ENCODE measurements at places on chromosomes 1 and 21.
A peak's percentile ranks its signal among the peaks of the same experiment; 100 is the strongest.

DNA sequence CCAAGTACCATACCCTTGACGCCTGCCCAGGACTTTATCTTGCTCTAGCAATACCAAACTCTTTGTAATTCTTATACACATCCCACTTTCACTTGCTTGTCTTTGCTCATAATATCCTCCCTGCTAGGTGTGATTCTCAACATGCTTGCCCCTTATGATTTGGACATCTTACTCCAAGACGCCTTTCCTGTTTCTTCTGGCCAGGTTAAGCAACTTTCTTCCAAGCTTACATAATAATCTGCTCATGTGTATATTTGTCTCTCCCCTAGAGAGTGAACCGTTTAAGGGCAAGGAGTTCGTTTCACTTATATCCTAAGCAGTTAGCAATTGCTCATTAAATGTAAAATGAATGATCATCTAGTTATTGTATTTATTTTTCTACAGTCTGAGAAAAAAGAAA is 21.8 kb downstream of the CRYZL1 start:
- DNase-seq: no peak

- DNase-seq: no peak
Measured at GRCh38 chr1:26372039-26372438, 511 bp downstream of the ZNF683 start.

DNA sequence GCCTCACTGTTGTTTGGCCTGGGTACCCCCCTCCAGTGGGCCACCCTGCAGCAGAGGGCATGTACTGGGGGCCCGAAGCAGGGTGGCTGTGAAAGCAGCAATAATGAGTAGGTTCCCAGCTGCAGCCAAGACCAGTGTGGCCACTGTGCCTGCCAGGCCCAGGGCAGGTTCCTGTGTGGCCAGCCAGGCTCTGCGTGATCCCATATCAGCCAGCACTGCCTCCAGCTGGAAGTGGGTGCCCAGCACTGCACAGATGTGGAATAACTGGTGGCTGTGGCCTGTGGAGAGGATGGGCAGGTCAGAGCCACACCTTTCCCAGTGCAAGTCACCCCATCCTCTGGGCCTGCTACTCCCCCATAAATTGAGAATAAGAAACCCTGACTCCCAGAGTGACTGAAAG is 2.1 kb downstream of the BGLAP start:
- no peak for DNase-seq

DNA sequence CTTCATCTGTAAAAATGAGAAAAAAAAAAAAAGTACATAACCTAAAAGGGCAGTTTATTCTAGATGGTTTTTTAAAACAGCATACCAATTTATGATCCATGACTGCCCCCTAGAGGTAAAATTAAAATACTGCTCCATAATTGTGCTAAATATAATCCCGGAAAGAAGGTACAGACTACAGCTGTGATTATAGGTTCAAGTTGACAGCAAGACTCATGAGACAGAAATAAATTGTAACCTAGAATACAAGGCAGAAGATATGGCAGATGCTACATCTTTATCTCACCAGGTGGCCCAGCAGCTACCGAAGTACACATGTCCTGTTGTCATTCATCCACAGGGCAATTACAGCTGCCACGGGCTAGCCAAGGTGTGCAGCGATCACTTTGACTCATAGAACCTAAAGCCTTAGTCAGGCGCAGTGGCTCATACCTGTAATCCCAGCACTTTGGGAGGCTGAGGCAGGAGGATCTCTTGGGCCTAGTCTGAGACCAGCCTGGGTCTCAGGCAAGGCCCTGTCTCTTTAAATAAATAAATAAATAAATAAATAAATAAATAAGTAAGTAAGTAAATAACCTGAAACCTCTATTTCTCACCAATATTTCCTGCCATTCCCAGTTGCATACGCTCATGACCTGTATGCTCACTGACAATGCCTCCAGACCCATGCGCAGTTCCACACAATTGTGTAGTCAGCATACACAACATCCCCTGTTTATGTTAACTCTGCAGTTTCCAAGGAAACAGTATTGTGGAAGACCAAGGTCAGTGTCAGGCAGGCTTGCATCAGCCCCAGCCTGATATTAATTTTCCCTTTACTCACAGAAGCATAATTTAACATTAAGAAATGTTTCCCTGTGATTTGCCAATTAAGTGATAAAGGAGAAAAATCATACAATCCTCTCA is 18.3 kb upstream of the PPIE start:
- no peak for DNase-seq

GRCh38 chr1:178388418-178389145 is 108.2 kb downstream of the CLEC20A start:
- DNase-seq: no peak

DNA sequence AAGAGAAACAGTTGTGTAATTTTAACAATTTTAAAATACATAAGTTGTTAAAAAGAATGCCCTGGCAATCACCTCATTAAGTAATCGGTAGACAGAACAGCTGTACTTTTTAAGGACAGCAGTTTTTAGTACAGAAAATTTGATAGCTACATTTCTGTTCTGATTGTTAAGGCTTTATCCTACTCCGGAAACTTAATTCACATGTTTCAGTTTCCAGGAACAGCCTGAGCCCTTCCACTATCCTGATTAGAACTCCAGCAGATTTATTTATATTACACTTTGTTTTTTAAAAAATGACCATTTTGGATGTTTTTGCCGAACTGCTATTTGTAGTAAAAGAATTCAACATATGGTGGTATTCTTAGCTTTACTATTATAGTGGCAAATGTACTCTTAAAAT is 8.7 kb downstream of the PRRC2C start:
- DNase-seq: no peak

DNA sequence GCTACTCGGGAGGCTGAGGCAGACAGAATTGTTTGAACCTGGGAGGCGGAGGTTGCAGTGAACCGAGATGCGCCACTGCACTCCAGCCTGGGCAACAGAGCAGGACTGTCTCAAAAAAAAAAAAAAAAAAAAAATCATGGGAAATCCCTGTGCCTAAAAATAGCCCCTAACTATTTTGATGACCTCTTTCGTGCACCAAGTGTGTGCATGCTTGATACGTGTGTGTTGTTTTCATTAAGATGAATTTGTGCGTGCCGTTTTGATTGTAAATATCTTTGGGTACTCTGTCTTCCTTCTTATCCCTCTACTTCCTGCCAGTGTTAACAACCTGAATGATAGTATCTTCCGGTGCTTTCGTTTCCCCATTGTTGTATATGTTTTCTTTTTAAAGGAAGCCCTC is 9.8 kb downstream of the CACYBP start:
- DNase-seq: no peak

DNA sequence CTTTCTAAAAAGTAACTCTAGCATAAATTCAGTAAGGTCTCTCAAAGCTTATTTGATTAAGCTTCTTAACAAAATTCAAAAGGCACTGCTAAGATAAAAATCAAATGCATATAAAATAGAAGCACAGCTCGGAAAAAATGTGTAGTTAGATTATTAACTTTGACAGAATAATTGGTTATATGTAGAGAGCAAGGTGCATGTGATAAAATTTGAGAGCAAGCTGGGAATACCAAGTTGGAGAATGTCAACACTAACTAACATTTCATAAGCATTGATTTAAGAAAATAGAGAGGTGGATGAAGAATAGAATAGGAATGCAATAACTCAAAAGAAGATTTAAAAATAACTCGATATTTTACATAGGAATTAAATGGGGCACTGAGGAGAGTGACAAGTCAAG is 204.5 kb upstream of the GREM2 start:
- DNase-seq: no peak

- DNase-seq: peak; percentile 77
Measured at GRCh38 chr1:29669158-29669871, 433.0 kb downstream of the PTPRU start.

DNA sequence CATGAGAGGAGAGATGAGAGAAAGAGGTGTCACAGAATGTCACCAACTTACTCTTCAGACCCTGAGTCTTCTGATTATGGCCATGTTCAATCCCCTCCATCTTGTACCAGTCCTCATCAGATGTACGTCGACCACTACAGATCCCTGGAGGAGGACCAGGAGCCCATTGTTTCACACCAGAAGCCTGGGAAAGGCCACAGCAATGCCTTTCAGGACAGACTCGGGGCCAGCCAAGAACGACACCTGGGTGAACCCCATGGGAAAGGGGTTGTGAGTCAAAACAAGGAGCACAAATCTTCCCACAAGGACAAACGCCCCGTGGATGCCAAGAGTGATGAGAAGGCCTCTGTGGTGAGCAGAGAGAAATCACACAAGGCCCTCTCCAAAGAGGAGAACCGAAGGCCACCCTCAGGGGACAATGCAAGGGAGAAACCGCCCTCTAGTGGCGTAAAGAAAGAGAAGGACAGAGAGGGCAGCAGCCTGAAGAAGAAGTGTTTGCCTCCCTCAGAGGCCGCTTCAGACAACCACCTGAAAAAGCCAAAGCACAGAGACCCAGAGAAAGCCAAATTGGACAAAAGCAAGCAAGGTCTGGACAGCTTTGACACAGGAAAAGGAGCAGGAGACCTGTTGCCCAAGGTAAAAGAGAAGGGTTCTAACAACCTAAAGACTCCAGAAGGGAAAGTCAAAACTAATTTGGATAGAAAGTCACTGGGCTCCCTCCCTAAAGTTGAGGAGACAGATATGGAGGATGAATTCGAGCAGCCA is 8.0 kb downstream of the ELOA start:
- DNase-seq: no peak

- no peak for DNase-seq
Measured at GRCh38 chr1:92504291-92505014, 17.7 kb upstream of the GFI1 start.
